ENCODE measurements at places on chromosomes 7 and 10.

DNA sequence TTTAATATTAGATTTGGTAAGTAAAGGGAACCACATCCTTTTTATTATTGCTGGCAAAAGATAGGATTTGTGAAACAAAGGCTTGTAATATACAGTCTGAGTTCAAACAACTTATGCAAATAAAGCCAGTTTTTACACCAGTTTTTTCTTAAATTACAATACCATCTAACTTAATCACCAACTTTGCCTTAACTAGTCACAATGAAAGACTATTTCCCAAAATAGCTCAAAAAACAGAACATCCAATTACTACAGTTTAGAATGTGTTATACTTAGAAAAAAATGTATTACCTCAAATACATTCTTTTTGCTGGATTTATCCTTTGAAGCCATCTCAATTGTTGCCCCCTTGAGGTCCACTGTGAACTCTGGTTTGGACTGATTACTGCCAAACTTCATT lies 108.5 kb downstream of the ARHGAP12 start:
- no peak for DNase-seq

GRCh38 chr10:102814453-102814871 lies 22.8 kb downstream of the CYP17A1 start:
- DNase-seq: no peak

GRCh38 chr10:102066399-102067088 lies 1.4 kb downstream of the HPS6 start:
- peak; percentile 16 for DNase-seq

GRCh38 chr7:153523320-153524015 lies 528.7 kb upstream of the DPP6 start:
- DNase-seq: no peak

DNA sequence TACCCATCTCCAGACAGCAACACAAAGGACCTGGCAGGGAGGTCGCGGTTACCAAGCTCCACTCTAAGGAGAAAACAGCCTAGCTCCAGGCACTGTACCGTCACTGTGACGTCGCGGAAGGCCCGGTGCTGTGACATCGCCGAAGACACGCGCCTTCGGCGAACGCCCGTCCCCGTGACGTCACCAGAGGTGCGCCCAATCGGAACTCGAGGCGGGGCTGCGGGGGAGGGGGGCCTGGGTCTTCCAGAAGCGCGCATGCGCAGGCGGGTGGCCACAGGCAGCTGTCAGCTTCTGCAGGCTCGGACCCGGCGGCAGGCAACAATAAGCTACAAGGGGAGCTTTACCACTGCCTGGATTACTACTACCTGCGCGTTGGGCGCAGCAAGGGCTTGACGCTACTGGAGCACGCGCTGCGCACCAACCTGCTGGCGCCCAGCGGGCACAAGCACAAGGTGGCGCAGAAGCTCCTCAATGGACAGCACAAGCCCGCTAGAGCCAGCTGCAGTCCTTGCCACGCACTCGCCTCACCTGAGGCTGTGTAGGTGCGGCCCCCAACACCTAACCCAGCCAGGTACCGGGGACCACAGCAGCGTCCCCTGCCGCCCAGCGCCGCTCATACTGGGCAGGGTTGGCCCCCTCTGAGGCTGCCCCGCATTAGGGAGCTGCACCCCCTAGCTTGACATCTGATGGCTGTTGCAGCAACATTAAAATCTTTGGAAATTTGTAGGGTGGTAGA lies 208.4 kb downstream of the TPST1 start:
- DNase-seq: peak; percentile 93

GRCh38 chr7:132145466-132145865 lies 430.8 kb downstream of the PLXNA4 start:
- DNase-seq: no peak

GRCh38 chr10:10796774-10797415 lies 220.8 kb upstream of the CELF2 start:
- DNase-seq: no peak

- no peak for DNase-seq
Measured at GRCh38 chr7:30382607-30383006, 96.0 kb downstream of the NOD1 start.

DNA sequence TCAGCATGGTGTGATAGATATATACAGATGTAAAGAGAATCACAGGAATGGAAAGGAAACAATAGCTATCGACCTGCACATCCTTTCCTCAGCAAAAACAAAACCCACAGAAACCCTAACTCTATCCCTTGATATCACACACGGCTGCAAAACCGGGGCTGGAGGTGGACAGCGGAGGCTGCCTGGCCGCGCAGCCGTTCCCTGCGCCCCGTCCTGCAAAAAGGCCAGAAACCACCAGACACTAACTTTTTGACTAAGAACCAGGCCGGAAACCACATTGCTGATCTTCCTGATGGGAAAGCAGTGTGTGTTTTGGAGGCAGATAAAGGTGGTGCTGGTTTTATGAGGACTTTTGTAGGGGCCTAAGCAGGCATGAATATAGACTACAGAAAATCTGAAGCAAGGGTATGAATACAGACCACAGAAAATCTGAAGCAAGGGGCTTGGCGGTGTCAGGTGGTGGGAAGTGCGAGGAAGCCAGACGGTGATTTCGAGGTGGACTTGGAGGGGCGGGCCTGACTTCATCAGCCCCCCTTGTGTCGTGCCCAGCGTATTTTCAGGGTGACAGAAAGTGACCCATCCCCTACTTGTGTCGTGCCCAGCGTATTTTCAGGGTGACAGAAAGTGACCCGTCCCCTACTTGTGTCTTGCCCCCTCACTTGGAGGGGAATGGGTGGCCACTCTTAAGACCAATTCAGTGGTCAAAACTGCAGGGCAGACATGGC lies 123.3 kb downstream of the WDR37 start:
- DNase-seq: no peak

DNA sequence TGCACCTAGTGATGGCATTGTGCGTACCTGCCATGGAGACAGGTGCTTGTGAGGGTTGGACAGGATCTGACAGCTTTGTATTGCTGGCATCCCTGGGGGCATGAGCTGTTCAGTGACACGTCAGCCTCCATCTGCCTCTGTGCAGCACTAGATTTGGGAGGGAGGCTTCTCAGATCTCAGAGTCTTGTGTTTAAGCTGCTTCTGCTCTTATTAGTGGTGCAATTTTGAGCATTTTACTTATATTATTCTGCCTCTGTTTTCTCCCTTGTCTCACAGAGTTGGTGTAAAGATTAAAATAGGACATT lies 5.1 kb downstream of the ARHGAP22 start:
- DNase-seq: no peak

DNA sequence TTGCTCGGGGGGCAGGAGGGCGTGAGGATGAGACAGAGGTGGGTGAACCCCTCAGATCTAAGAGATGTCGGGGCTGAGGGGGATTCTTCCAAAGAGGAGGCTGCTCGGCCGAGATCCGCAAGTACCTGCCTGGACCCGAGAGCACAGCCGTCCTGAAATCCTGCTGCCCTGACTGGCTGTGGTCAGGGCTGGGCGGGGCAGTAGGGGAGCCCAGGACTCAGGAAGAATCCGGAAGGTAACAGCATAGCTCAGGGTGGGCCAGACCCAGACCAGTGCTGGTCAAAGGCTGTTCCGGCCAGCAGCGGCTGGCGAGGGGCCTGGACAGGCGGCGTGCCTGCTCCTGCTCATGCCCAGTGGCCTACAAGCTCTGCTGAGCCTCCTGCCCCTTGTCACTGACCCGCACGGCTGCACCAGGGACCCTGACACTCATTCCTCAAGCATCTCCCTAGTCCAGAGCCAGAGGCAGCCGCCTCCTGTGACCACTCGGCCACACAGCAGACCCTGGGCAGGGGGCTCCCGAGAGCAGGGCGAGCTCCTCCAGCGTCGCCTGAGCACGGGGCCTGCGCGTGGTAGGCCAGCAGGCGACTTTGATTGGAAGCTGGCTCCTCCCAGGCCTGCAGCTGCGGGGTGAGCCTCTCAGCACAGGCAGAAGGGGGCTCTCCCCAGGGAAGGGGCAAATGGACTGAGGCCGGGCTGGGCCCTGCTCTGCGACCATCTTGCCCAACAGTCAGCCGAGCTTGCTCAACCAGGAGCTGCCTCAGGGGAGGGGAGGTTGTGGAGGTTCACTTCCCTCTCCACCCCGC lies 3.1 kb upstream of the ADAP1 start:
- no peak for DNase-seq

- DNase-seq: no peak
Measured at GRCh38 chr10:62384057-62384446, 9.9 kb downstream of the ZNF365 start.

DNA sequence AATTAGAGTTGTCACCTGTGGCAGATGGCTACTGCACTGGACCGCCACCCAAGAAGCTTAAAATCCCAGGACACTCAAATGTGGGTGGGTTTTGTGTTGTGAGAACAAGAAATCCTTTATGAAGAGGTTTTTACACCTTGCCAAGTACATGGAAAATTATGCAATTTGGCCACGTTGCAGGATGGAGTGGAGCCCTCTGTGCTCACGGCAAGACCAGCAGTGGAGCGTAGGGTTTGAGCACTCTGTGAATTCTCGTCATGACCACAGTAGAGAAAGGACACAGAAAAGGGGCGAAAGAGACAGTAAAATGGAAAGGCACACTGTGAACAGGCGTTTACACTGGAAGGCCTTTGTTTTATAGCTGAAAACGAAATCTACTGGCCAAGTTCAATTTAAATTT lies 222.6 kb downstream of the ADARB2 start:
- no peak for DNase-seq

GRCh38 chr7:100221231-100221718 lies 1.5 kb downstream of the PVRIG start:
- no peak for DNase-seq

GRCh38 chr10:24854256-24854655 lies 98.2 kb downstream of the PRTFDC1 start:
- no peak for DNase-seq

GRCh38 chr10:12941966-12942365 lies 59.5 kb downstream of the CCDC3 start:
- DNase-seq: no peak

GRCh38 chr7:77202481-77202976 lies 2.9 kb upstream of the FGL2 start:
- no peak for DNase-seq

DNA sequence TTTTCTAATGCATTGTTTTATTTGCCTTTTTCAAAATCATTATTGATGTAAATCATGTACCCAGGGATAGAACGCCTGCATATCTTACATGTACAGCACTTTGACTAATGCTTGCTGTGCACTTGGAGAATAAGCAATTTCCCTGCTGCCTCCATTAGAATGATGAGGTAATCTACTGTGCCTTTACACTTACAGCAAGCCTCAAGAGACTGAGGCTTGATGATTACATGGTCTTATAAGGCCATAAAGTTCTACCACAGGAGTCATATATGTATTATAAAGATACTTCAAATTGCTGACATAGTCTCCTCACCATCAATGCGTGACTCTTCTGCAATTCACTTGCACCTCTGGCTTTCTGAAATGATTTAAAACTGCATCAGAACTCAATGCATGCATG lies 328.6 kb upstream of the HGF start:
- no peak for DNase-seq

GRCh38 chr7:30430276-30430675 lies 48.3 kb downstream of the NOD1 start:
- peak; percentile 25 for DNase-seq

GRCh38 chr7:91636129-91636724 lies 244.3 kb downstream of the MTERF1 start:
- no peak for DNase-seq

- DNase-seq: peak; percentile 24
Measured at GRCh38 chr7:126605553-126605952, 647.2 kb downstream of the GRM8 start.

- DNase-seq: no peak
Measured at GRCh38 chr7:91165006-91165845, 99.0 kb upstream of the FZD1 start.

DNA sequence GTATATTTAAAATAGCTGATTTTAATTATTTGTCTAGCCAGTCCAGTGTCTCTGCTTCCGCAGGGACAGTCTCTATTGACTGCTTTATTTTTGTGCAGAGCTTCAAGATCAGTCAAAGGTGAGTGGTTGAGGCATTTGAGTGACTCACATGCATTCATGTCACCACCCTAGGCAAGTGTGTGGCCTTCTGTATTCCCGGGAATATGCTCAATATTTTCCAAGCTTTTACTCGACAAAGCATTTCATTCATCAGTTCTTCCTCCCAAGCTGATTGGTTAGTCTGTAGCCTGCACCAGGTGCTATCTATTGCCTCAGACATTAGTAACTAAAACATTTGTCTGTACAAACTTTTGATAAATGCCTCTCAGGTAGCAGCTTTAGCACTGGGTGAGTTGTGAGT lies 471.5 kb upstream of the NRG3 start:
- no peak for DNase-seq

DNA sequence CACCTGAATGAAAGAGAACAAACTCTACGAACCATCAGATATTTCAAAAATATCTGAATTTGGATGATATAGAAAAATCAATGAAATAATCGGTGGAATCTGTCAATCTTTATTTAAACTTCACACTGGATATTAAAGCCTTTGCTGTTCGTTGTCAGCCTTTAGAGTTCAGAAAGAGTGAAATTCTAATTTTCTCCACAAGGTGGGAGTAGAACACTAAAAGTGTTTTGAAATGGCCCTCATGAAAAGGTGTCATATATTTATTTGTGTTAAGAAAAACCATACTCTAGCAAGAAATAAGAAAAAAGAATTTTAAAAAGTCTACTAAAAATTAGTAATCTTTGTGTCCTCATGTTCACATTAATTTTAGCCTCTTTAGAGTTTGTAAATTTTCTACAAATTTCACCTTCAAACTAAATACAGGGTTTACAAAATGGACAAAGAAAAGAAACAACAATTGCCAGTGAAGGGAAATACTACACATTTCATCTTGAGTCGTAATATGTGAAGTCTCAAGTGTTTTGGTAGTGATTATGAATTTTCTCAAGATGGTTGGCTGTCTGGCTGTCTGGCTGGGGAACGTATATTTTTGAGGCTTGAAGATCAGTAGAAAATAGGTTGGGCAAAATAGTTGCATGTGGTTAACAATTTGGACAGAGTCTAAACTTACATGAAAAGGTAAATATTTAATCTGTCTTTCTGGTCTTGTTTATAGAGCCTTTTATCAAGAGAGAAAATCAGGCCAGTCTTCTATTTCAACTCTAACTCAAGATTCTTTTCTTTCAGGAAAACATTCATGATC lies 43.7 kb downstream of the DNAJB9 start:
- DNase-seq: no peak

DNA sequence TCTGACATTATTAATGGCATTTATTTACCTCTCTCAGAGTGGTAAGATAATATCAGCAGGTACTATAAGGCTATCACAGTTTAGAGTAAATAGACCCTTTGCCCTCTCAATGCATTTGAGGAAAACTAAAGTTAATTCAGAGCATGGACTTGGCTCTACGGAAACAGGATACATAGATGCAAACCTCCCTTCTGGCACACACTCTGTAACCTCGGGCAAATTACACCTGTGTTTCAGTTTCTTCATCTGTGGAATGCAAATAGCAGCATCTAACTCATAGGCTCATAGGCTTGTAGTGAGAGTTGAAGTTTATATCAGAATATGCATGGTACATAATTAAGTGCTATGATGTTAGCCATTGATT lies 5.6 kb downstream of the RAPGEF5 start:
- no peak for DNase-seq
